ENCODE measurements at places on chromosomes 3 and 15.

DNA sequence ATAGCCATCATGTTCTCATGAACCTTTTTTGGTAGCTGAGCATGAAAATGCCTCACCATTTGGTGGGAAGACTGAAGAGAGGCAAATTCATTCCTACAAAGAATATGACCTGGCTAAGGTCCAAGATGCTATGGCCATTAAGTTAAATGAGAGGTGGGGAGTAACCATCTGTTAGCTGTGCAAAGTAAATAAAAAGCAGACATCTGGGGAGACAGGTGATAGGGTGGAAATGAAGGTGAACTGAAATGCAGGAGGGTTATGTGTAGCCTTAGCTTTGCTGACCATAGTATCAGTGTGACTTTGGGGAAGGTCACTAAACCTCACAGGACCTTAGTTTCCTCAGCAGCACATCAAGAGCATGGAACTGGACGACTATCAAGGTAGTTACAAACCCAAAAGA, 111.0 kb upstream of the STRIT1 start:
- DNase-seq, result no peak

GRCh38 chr3:55523471-55523870, 36.4 kb upstream of the WNT5A start:
- DNase-seq, result no peak

GRCh38 chr3:129837065-129837642, 56.4 kb downstream of the TMCC1 start:
- DNase-seq, result no peak

- no peak for DNase-seq
Observed at GRCh38 chr15:59439576-59439975, 1.6 kb downstream of the FAM81A start.

DNA sequence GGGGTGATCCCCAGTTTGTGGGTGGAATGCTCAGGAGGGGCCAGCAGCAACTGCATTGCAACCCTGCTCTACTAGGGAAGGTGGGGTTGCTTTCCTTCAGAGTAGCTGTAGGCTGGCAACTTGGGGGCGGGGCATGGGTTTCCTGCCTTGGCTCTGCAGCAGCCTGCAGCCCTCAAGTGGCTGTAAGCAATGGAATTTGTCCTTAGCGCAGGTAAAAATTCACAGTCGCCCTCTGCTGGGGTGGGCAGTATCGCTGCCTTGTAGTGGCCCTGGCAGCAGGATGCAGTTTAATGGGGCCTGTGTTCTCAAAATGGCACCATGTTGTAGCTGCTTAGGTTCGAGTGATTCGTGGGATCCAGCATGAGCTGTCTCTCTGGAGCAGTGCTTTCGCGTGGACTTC, 29.8 kb downstream of the STT3B start:
- peak; percentile 52 for DNase-seq

GRCh38 chr3:120424506-120424905, 26.3 kb downstream of the FSTL1 start:
- no peak for DNase-seq

GRCh38 chr3:12501360-12502020, 17.2 kb downstream of the TSEN2 start:
- no peak for DNase-seq

GRCh38 chr3:191360620-191361019, 30.3 kb upstream of the UTS2B start:
- DNase-seq, result no peak

DNA sequence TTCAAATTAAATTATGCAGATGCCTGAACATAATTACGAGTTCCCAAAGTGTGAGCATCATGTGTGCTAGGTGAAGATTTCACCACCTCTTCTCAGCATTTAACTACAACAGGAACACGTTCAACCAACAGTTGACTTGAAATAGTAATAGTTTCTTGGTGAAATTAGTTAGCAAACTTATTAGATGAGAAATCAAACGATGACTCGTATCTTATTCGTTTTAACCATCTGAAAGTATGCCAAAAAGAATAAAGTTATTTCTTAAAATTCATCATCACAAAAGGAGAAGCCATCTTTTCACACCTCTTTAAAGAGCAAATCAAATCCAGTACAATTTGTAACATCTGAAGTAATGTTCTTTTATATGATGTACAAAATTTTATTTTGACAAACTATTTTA, 2.3 kb downstream of the BNC1 start:
- no peak for DNase-seq

GRCh38 chr15:25775317-25775912, 87.7 kb downstream of the ATP10A start:
- DNase-seq, result peak; percentile 39

DNA sequence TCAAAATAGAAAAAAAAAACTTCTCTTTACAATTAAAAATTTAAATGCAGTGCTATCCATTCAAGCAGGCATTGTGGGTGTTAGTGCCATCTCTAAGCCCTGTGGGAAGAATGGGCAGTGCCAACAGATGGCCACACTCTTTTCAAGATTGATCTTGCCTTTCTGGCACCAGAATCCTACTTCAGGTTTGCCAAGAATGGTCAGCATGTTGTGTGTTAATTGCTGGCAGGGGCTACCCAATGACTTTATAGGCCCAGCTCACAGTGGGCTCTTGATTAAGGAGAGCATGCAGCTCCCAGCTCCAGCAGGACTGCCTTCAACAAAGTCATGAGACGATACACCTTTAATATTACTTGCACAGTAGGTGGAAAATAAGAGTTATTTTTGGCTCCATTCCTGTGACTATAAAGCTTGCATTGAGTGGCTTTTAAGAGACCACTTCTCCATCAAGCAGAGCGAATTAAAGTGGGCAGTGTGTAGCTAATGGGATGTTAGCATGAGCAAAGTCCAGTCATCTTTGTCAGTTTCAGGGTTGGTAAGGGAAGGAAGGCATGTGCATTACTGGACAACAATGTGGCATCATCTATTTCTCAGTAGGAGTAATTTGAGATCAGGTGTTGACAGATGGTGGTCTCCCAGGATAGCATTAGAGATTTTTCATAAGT, 476.8 kb downstream of the C3orf38 start:
- DNase-seq, result no peak

- DNase-seq, result no peak
Observed at GRCh38 chr3:64357481-64357880, 132.2 kb upstream of the PRICKLE2 start.

DNA sequence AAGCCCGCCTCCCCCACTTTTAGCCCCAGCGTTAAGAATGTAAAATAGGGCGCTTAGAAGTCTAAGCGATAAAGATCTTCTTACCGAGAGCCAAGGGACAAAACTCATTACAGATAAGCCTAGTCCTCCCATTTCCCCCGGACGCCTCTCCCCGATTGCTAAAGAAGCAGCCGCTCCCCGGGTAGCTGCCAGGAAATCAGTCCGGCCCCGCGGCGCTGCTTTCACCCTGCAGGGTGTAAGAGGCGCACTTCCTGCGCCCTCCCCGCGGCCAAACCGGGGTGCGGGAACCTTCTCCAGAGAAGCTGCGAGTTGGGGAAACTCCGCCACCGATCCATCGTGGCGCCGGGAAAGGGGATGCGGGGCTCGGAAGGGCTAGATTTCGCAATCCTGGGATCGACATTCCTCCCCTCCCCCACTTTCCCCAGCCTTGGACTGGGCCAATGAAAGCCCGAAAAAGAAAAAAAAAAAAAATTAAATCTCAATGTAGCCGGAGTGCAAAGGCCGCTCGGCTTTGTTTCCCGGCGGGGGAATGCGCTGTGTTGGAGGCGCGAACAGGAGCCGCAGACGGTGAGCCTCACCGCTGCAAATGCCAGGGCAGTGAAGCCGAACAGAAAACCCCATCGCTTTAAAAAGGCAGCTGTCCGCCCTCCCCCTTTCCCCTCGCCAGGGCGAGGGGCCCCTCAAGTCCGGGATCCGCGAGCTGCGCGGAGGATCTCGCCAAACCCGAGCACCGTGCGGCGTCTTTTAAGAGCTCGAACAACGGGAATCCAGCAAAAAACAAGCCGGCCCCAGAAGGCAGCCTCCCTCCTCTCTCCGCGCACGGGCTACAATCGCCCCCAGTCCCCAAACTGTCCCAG, 626 bp upstream of the PTPRG start:
- DNase-seq, result peak; percentile 90

DNA sequence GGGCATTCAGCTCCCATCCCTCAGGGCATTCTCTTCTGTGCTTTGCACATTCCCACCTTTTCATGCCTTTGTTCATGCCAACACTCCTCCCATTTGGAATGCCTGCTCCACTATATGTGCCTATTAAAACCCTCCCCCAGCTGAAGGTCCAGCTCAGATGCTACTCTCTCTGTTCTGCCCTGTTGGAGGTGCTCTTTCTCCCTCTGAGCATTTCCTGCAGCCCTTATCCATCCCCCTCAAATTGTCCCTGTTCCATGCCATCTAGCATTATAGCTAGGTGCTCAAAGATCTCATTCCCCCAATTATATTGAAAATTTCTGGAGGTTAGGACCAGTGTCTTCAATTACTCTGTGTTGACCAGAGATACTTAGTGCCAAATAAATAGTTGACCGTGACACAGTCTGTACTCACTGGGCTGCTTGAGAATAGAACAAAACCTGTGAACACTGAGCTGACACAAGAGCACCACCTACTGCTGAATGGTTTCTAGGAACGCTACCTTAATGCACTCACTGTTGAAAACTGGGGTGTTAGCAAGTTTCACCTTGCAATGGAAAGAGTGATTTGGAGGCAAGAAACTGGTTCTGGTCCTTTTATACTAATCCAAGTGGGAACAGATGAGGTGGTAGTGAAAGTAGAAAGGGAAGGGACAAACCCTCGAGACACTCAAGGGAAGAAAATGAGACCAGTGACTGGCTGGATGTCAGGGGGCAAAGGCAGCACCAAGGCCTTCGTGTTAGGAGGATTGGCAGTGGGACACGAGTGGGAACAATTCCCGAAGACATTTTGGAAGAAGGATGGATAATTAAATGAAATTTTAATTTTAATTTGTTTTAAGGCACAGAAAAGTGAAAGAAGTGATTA, 289.8 kb upstream of the ROPN1 start:
- no peak for DNase-seq

- DNase-seq, result no peak
Observed at GRCh38 chr3:24229468-24230221, 265.0 kb downstream of the THRB start.

DNA sequence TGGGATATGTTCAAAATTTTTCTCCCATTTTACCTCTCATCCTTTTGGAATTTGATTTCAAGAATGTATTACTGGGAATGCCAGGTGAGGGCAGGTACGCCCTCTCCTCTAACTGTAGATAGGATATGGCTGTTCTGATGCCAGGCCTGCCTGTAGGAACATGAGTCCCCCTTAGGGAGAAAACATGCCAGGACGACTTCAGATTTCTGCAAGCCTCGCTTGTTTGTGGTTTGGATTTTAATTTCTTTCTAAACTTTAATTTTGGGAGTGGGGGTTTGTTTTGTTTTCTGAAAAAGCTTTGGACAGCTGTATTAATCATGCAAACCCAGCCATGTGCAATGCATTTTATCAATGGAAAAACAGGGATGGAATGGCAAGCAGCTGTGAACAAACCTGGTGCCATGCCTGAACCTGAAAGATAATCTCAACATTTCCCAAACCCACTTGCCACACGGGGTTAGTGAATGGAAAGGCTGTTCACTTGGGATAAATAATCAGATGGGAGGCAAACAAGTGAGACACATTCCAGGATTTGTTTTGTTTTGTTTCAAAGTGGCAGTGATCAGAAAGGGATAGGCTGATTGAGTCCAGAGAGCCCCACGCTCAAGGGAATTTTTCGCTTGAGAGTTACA, 207.6 kb downstream of the GAP43 start:
- DNase-seq, result no peak

GRCh38 chr3:127136706-127137105, 56.2 kb upstream of the PRR23E start:
- DNase-seq, result no peak

DNA sequence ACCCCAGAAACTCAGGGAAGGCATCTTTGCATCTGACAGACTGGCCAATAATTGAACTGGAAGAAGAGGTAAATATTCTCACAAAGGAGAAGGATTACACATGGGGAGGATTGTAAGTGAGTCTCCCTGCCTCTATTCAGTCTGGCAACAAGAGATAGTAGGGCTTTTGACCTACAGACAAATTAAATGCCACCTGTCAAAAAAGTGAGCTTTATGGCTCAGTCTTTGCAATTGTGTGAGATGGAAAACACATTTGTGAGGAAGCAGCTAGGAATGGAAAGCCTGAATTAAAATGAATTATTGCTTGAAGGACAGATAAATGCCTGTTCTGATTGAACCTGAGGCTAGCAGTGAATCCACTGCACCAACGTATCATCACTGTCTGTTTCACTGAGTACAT, 173.3 kb upstream of the GOLIM4 start:
- no peak for DNase-seq

DNA sequence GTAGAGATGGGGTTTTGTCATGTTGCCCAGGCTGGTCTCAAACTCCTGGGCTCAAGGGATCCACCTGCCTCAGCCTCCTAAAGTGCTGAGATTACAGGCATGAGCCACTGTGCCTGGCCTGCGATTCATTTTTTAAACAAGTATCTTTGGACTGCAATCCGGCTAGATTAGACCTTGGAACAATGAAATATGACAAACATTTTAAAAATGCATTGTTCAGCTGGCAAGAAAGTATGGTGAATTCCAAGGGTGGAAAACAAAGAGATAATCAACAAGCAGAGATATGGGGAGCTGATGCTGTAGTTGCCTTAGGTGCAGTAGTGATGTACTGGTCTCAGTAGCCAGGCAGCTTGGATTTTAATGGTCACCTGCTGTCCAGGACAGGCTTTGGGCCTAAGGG, 95.8 kb upstream of the GOLGA8J start:
- no peak for DNase-seq

GRCh38 chr3:30319713-30320112, 286.7 kb upstream of the TGFBR2 start:
- peak; percentile 44 for DNase-seq

GRCh38 chr15:63454503-63455211, 49.7 kb upstream of the USP3 start:
- no peak for DNase-seq

DNA sequence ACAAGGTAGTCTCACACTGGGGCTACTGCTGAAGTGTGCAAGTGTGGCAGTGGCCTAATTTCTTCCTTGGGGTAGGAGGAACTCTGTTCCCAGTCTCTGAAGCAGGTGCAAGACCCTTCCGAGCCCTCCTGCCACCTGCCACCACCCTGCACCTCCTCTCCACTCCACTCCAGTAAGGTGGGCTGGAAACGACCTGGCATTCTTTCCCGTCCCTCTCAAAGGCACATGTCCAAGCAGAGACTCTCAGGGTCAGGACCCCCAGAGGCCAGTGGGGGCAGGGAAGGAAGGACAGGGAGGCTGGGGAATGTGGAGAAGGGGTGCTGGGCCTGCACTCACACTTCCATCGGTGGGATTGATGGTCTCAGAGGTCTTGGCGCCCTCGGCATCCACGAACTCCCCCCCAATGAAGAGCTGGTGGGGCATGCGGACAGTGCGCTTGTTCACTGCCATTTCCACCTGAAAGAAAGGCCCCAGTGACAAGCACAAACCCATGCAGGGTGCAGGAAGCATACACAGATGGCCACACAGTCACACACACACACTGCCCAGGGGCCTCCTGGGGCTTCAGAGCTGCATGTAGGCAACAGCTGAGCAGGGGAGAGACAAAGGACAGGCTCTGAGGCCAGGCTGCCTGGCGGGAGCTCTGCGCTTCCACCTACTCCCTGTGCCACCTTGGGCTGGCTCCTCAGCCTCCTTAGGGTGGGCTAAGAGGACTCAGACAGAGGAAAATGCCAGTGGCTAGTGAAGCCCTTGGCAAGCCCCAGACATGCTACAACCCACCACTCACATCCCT, 43.8 kb downstream of the ALDH1L1 start:
- peak; percentile 35 for DNase-seq

- no peak for DNase-seq
Observed at GRCh38 chr15:35764661-35765519, 218.9 kb upstream of the DPH6 start.

Data from ecto neural progenitor cell (in vitro differentiated cells).